ENCODE measurements at places on chromosomes 1 and 21.

DNA sequence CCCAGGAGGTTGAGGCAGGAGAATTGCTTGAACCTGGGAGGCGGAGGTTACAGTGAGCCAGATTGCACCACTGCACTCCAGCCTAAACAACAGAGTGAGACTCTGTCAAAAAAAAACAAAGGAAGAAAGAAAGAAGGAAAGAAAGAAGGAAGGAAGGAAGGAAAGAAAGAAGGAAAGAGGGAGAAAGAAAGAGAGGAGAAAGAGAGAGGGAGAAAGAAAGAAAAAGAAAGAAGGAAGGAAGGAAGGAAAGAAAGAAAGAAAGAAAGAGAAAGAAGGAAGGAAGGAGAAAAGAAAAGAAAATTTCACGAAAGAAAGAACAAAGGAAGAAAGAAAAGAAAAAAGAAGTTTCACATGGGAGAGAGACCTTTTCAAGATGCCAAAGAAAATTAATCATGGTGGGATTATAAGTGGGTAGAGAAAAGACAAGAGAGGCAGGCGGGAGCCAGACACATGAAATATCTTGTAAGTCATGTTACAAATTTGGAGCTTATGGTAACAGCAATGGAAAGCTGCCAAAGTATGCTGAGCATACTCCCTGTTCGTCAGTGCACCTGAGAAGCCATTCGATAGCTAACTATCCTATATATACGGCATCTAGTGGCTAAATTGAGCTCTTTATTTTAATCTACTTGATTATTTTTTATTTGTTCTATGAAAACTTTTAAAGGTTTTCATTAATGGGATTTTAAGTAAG is 41.3 kb upstream of the TNFSF4 start:
- no peak for DNase-seq

GRCh38 chr1:2335721-2336455 is 55.5 kb downstream of the MORN1 start:
- DNase-seq = no peak

DNA sequence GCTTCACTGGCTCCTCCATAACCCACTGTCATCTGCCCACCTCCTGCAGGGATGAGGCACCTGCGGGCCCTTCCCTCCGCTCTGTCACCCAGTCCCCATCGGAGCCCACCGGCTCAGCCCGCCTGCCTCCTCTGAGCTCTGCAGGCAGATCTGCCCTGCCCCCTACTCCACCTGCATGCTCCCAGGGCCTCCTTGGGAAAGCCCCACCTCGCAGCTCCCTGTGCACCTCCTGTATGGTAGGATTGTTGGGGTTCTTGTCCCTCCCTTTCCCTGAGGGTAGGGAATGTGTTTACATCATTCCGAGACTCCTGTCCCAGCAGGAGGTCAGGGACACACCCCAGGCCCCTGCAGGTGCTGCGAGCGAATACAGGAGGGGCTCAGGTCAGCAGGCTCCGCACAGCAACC is 50.5 kb downstream of the SIK1 start:
- no peak for DNase-seq

DNA sequence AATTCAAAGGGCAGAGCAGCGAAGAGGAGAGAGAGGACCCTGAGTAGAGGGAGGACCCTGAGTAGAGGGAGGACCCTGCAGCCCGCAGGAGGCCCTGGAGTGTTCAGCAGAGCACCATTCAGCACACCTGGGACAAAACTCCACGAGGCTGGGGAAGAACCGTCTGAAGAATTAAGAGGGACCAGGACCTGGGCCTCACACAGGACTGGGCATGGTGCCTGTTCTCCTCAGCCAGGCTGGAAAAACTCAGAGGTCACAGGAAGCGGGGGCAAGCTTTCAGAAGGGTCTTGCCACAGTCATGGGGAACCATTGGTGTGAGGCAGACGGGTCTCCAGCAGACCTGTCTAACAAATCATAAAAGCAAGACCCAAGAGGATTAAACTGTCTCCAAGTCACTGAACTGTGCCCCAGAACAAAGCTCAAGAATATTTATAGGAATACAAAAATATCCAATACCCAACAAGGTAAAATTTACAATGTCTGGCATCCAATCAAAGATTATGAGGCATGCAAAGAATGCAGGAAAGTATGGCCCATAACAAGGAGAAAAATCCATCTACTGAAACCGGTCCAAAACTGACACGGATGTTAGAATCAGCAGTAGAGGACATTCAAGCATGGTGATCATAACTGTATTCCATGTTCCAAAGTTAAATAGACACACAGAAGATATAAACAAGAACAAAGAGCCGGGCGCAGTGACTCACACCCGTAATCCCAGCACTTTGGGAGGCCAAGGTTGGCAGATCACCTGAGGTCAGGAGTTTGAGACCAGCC is 30.6 kb downstream of the MORN1 start:
- no peak for DNase-seq

DNA sequence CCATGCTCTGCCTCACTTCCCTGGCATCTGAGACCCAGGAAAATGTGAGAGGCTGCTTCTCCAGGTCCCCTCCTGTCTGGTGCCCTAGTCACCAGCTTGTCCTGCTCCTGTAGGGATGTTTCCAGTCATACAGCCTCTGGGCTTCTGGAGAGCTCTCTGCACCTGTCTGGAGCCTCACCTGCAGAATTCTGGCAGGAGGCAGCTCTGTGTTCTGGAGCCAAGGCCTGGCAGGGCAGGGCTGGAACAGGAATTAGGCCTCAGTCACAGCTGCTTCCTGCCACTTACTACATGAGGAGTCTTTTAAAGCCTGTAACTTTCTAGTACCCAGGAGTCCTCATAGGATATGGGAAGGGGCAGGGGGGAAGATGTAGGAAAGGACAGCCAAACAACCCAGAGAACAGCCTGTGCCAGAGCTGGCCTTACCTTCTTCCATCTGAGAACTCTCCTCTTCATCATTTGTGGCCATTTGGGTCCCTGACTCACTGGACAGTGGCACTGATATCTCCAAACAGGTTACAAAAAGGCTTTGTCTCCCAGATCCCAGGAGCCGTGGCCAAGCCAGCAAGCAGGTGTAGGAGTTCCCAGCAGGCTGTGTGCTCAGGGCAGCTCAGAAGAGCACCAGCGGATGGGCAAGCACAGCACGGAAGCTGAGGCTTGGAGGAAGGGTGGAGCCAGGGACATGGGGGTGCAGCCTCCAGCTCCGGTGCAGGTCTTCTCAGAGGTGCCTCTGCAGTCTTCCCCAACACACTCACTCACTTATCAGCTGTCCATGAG is 31.4 kb upstream of the ARTN start:
- no peak for DNase-seq

- DNase-seq = no peak
Measured at GRCh38 chr21:31857096-31857495, 15.7 kb upstream of the HUNK start.

DNA sequence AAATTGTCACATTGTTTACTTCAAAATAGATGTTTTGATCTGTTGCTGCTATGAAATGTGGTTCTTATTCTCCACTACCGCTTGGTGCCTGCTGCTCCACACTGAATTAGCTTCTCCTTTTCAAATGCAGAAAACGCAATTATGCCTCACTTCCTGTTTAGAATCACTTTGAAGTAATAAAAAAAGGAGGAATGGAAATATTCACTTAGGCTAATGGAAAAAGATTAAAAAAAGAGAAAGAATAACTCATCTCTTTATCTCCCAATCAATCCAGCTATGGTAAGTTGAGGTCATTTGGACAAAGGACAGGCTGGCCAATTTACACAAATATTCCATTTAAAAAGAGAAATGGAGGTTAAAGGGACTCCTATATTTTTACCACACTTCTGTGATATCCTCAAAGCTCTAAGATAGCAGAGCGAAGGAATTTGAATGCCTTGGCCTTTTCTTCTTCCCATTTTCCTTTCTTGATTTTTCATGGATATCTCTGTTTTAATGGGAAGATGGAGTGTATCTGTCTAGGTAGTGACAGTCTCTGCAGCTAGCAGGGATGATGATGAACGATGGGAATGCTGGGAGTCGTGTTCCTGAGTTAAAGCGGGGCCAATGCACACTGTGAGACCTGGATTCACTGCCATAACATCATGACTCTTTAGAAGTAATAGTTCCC is 35.7 kb downstream of the RGS5 start:
- DNase-seq = no peak

DNA sequence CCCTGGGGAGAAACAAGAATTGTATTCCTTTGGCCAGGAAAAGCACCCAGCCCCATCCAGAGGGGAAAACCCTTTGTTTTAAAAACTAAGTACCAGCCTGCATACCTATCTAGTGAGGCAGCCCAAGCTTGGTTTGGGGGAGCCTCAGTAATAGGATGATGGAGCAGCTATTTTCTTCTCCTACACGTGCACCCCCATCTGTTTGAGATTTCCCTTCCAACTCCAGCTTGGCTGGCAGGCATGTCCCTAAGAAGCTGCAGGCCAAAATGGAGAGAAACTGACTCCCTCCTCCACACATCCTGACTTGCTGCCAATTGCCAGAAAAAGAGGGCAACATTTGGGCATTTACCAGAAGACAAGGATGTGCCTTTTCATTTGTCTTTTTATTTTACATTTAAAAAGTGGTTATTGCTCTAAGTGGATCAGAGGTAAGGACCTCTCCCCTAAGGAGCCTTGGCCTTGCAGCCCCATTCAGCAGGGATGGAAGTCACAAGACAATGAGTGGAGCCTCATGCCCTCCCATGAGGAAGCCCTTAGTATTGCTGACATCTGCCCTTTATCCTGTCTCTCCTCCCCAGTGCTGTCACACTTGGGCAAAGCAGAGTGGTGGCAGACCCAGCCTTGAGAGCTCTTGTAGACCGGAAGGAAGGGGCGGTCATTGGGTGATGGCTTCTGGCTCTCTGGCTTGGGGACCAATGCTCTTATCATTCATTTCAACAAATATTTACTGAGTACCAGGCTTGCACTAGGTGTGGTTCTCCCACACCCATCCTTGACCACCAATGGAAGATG is 8.6 kb downstream of the FNDC5 start:
- DNase-seq = no peak

DNA sequence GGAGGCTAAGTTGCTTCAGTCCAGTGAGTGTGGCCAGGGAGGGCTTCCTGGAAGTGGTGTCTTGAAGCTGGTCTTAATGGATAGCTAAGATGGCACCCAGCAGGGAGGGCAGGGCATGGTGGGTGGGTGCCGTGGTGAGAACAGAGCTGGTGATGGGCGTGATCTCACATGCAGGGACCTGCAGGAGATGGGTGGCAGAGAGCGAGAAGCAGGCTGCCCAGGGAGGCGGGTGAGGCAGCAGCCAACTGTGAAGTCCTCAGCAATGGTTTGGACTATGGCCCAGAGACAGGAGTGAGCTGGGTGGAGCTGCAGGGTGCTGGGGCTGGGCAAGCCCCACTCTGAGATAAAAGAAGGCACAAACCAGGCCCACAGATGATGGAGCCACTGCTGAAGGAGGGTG is 50.7 kb downstream of the UMODL1 start:
- DNase-seq = no peak

GRCh38 chr1:101051688-101052638 is 26.4 kb upstream of the DPH5 start:
- DNase-seq = no peak

DNA sequence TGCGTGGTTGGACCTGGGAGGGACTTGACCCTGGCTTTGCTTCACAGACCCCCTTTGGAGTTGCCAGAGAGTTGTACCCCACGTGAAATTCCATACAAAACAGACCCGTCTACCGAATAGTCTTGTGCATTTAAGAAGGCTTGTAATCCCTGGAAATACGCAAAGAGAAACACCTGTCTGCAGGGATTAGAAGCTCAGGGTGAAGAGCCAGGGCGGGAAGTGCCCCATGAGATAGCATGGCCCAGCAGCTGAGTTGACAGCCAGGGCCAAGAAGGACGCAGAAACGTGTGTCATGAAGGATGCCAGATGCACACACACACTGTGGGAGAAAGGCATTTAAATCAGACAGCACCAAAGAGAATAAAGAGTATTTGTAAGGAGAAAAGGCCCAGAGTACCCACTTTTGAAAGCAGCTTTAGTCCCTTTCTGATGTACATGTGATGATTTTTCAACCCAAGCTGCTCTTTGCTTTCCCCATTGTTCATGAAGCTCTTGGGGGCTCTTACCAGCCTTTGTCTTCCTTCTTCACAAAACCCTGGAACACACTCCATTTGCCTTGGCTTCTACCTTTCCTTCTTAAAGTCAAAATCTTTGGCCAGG is 46.6 kb downstream of the PCP4 start:
- DNase-seq = no peak

Measured in stimulated activated CD8-positive, alpha-beta memory T cell treated with anti-CD3 and anti-CD28 coated beads, Interleukin-7, amount 100 ng/mL, for 1 hour (primary cell).